ENCODE measurements at places on chromosomes 13 and 19. TPM values are rescaled to one million over a fixed set of nuclear protein-coding genes. Genes with fewer than 3 reads are reported as not detected.

DNA sequence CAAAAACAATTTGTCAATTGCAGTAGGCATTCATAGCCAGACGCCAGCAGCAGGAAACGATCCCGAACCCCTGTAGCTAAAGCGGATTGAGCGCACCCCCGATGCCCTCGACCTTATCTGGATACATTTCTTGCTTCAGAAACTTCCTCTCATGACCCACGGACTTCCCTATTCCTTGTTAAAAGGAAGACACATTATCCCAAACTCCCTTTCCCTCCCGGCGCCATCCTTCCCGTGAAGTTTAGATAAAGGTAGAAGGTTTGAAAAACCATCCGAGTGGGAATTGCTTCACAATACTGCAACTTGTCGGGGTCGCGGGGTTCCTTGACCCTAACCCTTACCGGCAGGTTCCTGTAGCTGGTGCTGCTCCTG lies 977 bp downstream of the PCDH20 start:
- DNase-seq, result no peak

DNA sequence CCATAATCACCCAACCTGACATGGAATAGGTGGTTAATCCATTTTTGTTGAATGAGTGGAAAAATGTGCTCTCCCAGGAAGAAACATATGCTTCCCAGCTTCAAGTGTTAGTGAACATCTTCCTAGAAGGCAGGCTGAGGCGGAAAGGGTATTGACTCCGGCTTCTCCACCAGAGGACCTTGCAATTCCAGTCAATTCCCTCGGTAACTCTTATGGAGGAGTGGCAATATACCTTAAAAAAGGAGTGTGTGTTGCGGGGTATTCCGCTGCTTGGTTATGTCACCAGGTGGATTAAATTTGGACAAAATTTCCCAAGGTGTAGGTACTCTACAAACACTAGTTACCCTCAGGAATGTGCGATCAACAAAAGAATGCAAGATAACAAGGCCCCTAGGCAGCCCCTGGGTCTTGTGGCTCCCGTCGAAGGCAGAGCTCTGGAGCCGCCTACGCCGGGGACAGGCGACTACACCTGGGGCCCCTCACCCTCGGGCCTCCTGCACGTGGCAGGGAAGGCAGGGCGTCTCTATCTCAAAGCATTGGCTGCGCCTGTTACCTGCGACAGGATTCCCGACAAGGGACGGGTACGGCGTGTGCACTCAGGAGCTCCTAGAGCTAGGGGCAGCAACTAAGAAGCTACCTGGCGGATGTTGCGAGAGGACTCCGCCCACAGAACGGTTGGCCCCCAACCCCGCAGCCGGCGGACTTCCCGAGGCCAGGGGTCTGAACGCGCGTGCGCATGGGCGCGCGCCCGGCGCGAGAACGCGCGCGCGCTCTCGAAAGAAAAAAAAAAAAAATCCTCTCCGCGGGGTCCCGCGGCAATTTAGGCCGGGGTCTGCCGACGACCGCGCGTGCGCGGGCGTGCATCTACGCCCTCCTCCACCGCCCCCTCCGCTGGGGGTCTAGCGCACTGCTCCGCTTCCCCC lies at the start of gene WDR87:
TSS of gene WDR87 (minus strand) at position 649 of the 923 bp plus-strand sequence. CDS start 8,355 bp downstream, outside the sequence.
- peak; percentile 95 for DNase-seq

GRCh38 chr13:44303681-44304432 lies 69.8 kb upstream of the SERP2 start:
- no peak for DNase-seq

GRCh38 chr13:49951754-49952535 lies 15.8 kb upstream of the SPRYD7 start:
- no peak for DNase-seq

DNA sequence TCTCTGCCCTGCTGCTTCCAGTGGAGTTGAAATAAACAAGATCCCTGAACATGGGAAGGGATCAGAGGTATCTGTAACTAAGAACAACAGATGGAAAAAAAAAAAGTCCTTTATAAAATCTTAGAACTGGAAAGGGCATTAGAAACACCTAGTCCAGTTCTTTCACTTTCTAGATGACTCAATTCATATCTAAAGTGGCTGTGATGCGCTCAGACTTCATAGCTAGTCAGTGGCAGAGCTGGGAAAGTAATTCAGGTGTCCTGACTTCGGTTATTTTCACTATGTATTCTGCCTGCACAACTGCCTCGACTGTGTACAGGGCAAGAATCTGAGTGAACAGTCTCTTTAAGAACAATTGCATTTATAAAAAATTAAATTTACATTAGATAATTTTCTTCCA lies 151.8 kb upstream of the TMTC4 start:
- DNase-seq, result no peak

GRCh38 chr19:48967346-48968178 lies 2.5 kb downstream of the FTL start:
- DNase-seq, result peak; percentile 66

- DNase-seq, result no peak
These were observed 3.2 kb downstream of the WBP4 start for GRCh38 chr13:41064493-41064892.

GRCh38 chr19:51663650-51664049 lies 17.0 kb upstream of the SIGLEC14 start:
- DNase-seq, result no peak

ALOX5AP gene
- not detected for total RNA-seq

DNA sequence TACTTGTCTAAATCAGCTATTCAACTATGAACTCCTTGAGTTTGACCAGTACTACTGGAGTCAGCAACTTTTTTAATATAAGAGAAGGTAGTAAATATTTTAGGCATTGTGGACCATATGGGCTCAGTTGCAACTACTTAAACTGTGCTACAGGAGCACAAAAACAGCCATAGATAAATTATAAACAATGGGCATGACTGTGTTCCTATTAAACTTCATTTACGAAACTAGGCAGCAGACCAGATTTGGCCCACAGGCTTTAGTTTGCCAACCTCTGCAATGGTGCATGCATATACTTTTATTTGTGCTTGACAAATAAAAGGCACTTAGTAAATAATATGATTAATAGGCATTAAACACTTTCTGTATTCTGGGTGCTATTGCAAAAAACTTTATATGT lies 7.6 kb downstream of the FNDC3A start:
- DNase-seq, result no peak

TSSK6 gene
- 5.5 TPM for total RNA-seq
